ENCODE measurements at places on chromosomes 16 and 17.

DNA sequence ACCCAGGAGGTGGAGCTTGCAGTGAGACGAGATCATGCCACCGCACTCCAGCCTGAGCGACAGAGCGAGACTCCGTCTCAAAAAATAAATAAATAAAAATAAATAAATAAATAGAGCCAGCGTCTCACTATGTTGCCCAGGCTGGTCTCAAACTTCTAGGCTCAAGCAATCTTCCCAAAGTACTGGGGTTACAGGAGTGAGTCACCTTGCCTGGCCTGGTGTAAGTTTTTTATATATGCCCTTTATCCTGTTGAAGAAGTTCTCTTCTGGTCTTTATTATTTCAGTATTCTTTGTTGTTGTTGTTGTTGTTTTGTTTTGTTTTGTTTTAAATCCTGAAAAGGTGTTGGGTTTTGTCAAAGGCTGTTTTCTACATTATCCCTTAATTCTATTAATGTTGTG, 30.1 kb upstream of the ABCC1 start:
- DNase-seq: no peak

DNA sequence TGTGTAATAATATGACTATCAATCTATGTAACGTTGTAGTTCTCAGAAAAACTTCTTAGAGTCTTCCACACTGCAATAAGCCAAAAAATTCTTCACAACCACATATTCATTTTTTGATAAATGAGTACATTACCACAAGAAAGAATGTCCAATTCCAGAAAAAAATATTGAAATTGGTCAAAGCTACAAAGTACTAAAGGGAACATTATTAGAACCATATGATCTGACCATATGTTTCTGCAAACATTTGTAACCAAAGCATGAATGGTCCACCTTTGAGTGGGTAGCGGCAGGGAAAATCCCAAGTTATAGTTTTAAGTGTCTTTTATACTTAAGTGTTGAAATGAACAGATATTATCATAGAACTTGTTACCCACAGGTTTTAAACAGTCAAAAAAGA, 71.7 kb upstream of the NACA2 start:
- no peak for DNase-seq

GRCh38 chr16:26177438-26177837, 485.7 kb downstream of the HS3ST4 start:
- DNase-seq: no peak

DNA sequence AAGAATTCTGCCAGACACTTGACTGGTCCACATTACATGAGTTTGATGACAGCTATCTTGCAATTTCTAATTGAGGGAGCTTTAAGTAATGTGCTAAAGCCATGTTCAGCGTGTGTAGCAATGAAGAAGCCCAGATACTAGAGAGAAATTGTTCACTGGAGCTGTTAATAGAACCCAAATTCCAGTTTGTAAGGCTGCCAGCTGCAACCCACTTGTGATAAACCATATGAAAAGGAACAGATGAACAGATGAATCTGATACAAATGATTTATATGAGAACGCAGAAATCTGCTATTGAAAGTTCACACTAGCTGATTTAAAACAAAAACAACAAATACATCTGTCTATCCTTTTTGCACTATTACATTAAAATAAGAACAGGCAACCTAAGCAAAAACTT, 6.2 kb downstream of the NACA2 start:
- no peak for DNase-seq

- DNase-seq: no peak
Measured at GRCh38 chr17:7440834-7441195, 1.5 kb downstream of the FGF11 start.
